ENCODE measurements at places on chromosomes 2 and 18. TPM values are rescaled to one million over a fixed set of nuclear protein-coding genes. Genes with fewer than 3 reads are reported as not detected.
A peak's percentile ranks its signal among the peaks of the same experiment; 100 is the strongest.

GRCh38 chr18:2655178-2655953 lies at the start of gene SMCHD1:
SMCHD1 (plus strand) TSS chr18:2655726; CDS start chr18:2656076, 350 bp downstream.
- peak; percentile 95 for DNase-seq

Gene RIF1
- 67.9 TPM for total RNA-seq

Gene CDK15
- not detected for total RNA-seq

DNA sequence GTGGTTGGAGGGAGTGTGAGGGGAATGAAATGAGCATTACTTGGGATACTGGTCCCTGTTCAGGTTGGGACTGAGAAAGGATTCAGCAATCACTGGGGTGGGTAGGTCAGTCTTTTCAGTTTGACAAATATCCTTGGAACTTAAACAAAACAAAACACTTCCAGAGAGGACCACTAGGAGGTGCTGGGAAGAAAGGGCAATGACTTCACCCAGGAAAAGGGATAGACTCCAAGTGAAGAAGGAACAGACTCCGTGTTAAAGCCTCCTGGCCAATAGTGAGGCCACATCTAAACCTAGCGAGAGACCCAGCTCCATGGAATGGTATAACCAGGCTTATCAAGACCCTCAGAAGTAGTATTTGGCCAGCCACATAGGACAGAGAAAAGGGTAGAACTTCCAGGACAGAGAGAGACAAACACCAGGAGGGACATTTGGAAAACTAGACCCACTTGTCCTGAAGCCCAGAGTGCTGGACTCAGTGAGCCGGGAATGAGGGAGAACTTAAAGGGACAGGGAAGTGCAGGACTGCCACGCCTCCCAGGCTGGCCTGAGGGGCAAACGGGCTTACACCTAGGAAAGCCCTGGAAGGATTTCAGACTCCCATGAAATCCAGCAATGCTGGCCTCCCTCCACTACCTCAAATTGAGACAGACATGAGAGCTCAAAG lies 19.6 kb upstream of the KCNG3 start:
- no peak for DNase-seq

GRCh38 chr2:97546711-97547110 lies 43.0 kb downstream of the ANKRD36B start:
- no peak for DNase-seq

Gene ABHD3
- total RNA-seq, result 39.6 TPM

Gene EFHD1
- 1.2 TPM for total RNA-seq

DNA sequence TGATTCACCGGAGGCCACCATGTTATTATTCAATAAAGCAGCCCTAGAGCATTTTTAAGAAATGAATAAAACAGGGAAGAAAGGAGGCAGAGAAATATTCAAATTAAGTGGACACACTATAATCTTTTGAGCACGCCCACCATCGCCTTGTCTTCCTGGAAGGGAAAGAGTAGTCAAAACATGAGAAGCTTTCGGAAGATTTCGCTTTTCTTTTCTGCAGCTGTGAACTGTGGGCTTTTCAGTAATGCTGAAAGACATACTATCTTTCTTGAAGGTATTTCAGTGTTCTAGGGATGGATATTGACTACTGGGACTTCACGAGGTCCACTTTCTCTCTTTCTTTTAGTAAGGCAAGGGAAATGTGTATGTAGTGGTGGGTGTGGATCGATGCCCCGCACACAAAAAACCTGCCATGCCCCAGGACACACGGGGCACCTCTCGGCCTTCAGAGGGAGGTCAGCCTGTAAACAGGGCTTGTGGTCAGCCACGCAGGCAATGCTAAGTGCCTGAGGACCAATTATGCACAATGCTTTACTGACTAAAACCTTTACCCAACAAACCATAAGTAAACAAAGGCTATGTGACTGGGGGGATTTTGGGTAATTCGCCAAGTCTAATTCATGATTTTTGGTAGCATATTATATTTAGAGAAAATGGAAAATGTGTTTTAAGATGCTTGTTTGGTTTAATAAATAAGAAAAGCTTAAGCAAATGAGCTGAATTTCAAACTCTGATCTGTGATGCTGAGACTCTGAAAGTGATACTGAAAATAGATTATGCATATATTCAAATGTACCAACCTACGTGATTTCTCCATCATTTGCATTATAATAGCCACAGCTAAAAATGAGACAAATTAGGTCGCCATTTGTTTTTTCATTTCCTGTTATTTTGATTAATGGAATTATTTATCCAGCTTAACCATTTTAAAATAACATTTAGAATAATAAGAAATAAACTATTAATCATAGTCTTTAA lies 130.5 kb downstream of the ZNF516 start:
- no peak for DNase-seq

DNA sequence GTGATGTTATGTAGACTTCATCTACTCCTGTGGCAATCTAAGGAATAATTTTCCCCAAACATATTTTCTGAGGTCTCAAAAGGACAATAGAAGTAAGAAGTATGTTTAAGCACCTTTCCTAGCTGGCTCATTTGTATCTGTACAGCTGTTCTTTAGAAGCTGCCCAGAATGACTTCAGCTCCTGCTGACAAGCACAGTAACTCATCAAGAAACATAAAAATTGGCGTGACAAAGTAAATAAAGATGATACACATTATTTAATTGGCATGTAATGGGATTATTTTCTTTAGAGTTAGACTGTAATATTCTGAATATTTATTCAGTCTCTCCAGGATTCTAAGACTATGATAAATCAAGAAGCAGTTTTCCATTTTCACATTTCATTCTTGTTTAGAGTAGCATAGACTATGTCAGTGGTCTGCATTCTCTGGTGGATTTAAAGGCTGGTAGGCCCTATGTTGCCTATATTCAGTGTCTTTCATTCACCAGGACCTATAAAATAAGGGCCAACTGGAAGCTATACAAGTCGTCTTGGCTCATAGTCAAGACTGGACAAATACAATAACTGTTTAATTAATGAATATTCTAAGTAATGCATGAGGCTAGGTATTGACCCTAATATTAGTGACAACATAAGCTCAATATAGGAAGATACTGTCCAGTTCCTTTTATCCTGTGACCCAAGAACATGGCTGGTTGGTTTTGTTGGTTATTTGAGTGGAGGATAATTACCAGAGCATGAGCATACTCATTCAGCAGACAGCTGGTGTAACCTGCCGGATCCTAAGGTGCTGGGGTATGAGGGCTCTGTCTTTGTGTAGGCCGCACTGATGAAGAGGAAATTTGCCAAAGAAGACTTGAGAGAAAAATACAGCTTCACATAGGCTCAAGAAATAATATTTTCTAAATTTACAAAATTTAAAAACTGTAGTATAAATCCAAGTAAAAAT lies 107.0 kb downstream of the PDE1A start:
- DNase-seq, result no peak

GRCh38 chr2:233953087-233953801 lies 36.1 kb downstream of the TRPM8 start:
- no peak for DNase-seq

DNA sequence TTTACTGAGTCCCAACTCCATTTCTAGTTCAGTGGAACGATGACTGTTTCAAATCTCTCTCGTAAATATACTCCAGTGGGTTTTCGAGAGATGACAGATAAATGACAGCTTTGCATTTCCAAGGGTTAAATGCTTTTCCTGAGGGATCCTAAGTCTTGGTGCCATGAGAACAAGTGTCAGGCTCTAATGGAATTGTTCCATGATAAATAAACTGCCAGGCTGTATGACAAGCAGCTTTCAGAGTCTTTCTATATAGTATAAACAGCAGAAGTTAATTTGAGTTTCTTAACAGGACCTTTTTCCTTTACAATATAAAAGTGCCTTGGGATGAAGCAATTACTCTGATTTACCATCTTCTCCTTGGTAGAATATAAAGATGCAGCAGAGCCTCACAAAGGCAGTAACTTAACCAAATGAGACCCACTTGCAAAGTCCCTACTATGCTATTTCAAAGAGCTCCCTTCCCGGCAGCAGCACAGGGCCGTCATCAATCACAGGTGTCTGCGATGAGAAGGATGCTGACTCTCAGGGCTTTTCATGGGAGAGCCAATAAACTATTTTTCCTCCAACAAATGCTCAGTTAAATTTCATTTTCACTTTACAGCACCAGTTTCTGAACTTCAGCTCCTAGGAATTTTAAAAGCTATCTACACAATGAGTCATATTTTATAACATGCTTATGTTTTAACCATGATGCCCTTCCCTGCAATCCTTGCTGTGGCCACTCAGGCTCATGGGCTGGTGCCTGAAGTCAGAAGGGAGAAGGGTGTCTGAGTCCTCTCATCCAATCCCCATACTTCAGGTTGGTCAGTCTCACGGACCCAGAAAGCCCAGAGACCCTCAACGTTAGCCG lies 123.8 kb downstream of the AFF3 start:
- DNase-seq, result no peak

DNA sequence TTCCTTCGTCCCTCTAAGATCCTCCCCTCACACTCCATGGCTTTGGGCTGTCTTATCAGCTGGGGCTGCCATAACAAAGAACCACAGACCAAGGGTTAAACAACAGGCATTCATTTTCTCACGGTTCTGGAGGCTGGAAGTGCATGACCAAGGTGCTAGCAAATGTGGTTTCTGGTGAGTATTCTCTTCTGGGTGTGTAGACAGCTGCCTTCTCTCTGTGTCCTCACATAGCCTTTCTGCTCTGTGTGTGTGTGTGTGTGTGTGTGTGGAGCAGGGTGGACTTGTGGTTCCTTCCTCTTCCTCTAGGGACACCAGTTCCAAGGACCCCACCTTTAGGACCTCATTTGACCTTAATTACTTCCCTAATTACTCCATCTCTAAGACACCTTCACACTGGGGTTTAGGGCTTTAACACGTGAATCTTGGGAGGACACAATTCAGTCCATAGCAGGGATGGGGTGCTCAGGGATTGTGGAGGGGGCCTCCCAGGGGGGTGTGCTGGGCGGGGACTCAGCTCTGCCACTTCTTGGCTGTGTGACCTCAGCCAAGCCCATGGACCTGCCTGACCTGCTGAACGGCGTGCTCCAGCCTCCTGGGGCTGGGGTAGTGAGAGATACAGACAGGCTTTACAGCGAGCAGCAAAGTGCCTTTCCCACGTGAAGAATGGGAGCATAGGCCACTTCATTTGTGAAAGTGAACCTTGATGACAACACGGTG lies 38.0 kb downstream of the ACKR3 start:
- DNase-seq, result no peak
